ENCODE measurements at places on chromosomes 5 and 9.

DNA sequence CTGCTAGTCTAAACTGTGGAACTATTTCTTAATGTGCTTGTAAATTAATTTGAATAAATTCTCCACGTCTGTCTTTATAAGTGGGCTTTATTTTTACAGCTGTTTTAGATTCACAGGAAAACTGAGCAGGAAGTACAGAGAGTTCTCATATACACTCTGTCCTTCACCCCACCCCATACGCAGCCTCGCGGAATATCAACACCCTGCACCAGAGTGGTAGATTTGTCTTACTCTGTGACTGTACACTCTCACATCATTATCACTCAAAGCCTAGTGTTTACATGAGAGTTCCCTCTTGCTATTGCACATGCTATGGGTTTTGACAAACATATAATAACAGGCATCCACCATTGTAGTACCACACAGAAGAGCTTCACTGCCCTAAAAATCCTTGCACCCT lies 179.7 kb upstream of the DAB2 start:
- no peak overlapping the region for H3K4me3 ChIP-seq
- H3K4me1 ChIP-seq = peaks cover 2% of the 10 kb centered on the region
- H3K27ac ChIP-seq = no peak overlapping the region
- H3K36me3 ChIP-seq = no peaks in the 10 kb centered on the region
- peak; percentile 19 for DNase-seq
- no peaks in the 10 kb centered on the region for H3K27me3 ChIP-seq

DNA sequence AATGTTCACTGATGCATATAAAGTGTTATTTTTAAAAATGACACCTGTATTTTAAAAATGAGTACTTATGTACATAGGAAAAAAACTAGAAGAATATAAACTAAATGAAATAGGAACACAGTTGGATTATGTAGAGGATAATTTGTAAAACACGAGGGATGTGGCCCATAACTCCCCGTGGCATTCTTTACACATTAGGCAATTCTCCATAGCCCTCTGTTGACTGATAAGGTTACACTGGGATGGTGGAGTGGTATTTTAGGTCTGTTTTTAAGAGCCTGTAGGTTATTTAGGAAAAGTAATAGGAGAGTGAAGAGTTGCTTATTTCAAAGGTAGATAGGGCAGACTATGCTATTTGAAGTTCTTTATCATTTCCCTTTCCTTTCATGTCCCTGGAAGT lies 1.8 kb downstream of the CAVIN4 start:
- no peak overlapping the region for H3K4me3 ChIP-seq
- no peak overlapping the region for H3K27ac ChIP-seq
- H3K27me3 ChIP-seq = no peaks in the 10 kb centered on the region

DNA sequence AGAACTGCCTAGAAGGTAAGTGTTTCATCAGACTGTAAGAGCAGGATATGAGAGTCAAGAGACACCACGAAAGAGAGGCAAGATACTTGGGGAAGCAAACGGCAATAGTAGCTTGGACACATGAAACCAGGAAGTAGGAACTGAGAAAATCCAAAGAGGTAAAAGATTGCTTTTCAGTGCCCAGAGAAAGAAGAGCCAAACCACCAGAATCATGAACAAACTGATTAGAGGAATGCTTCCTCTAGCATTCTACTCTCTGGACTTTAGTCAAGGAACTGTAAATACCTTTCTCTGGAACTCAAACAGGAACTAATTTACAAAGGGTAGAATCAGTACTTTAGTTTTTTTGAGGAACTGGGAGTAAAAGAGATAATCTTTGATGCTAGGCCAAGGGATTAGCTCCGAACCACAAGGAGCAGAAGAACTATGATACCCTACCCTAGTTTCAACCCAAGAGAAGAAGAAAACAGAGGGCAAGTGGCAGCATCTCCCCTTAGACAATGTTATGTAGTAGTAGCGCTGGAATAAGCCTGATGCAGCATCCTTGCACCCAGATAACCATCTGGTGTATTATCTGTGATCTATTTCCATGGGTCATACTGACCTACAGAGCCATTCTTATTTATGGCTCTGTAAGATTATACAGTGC lies 41.3 kb downstream of the EFCAB9 start:
- H3K4me1 ChIP-seq = peaks cover 1% of the 10 kb centered on the region
- no peak overlapping the region for H3K4me3 ChIP-seq
- H3K27ac ChIP-seq = no peak overlapping the region

DNA sequence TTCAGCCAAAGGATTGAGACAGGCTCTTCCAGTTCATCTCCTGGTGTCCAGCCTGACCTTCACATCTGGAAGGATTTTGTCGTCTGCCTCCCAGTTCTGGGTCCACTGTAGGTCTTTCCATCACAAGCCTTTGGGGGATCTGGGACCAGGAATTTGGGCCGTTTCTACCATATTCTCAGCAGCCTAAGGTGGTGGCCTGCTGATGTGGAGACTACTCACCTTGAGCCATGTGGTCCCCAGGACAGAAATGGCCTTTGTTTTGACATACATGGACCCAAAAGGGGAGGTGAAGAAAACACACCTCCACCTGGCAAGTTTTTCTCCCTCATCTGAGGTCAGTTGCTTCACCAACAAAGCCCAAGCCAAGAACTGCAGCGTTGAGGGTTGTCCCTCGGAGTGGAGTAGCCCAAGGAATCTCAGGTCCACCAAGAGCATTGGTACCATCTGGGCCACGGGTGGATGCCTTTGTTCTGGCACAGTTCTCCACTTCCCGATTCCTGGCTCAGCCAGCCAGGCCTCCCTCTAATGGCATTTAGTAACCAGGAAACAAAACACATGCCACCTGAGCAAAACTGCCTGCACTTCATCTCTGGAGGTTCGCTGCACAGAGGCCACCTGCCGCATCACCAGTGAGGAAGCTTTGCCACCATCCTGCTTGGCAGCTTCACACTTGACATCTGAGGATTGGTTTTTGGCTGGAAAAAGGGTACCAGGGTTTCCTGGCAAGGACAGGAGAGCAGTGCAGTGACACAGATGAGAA lies 24.7 kb downstream of the AMBP start:
- H3K4me1 ChIP-seq = no peaks in the 10 kb centered on the region
- H3K36me3 ChIP-seq = peaks cover 69% of the 10 kb centered on the region
- no peak overlapping the region for H3K27ac ChIP-seq
- DNase-seq = no peak

DNA sequence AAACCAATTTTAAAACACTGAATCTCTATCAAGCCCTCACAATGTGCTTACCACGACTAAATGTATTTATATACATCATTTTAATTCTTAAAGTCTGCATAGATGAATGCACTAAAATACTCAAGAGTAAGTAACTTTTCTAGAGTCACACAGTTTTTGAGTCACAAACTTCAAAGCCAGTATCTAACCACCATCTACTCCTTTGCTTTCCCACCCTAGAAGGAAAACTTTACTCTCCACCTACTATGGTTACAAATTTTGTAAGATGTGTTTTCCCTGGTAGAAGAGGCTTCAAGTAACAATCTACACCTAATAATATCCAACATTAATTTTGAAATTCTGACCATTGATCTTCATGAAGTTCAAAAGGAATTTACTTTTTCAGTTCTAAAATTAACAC lies 18.7 kb downstream of the ZFAND5 start:
- H3K4me3 ChIP-seq = no peak overlapping the region
- H3K36me3 ChIP-seq = no peaks in the 10 kb centered on the region
- no peak overlapping the region for H3K27ac ChIP-seq
- H3K27me3 ChIP-seq = no peaks in the 10 kb centered on the region
- DNase-seq = no peak
- no peaks in the 10 kb centered on the region for H3K4me1 ChIP-seq

DNA sequence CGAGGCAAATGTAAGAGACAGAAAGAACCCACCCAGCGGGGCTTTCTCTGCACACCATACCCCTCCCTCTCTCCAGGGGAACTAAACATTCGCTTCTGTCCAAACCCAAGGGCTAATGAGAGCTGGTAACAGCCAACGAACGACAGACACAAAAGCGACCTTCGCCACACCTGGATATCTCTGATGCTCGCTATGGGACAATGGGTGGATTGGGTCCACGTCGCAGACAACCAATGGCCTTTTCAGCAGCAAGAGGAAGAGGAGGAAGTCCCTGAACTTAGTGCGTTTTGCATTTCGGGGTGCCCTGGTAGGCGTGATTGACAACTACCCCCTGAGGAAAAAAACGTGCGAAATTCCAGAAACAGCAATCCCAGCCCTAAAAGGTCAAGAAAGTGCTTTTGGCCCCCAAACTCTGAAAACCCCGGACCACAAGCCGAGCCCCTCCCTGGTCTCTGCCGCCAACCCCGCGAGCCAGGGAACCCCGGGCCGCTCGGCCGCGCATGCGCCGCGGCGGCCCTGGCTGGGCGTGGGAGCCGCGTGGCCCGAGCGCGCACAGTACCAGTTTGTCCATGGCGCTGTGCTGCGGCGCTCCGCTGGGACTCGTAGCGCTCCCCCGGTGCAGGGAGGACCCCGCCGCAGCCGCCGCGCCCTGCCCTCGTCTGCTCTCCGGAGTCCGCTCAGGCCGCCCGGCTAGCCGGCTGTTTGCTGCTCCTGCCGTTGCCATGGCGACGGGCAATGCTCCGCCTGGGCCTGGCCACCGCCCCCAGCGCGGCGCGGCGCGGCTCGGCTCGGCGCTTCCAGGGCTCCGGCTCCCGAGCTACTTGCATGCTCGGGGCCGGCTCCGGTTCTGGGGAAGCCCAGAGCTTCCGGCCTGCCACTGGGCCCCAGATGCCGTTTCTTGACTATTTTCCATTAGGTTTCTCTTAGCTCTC lies 66.9 kb upstream of the DNAH5 start:
- H3K27ac ChIP-seq = peak overlapping the region; percentile 66
- H3K36me3 ChIP-seq = no peaks in the 10 kb centered on the region
- peak; percentile 93 for DNase-seq

- H3K36me3 ChIP-seq = no peaks in the 10 kb centered on the region
- DNase-seq = no peak
- no peak overlapping the region for H3K27ac ChIP-seq
- no peak overlapping the region for H3K4me3 ChIP-seq
- peaks cover 3% of the 10 kb centered on the region for H3K4me1 ChIP-seq
Measured at GRCh38 chr9:114913656-114914055, 16.7 kb downstream of the TNFSF8 start.

GRCh38 chr5:68883436-68883835 lies 210.4 kb upstream of the SLC30A5 start:
- no peaks in the 10 kb centered on the region for H3K4me1 ChIP-seq

DNA sequence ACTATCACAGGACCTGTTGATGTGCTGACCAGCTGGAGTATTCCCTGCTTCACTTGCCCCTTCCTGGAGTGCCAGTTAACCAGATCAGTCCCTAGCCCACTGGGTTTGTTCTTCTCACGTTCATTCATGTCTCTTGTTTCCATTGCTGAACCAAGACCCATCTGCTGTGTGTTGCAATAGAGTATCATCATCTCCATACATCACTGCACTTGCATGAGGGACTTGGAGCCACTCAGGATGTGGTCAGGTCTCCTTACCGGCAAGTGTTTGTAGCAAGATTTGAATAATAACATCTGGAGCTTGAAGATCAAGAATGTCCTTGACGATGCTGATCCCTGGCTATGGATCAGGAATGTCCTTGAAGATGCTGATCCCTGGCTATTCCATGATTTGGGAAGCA lies 358.6 kb downstream of the IRX1 start:
- no peaks in the 10 kb centered on the region for H3K36me3 ChIP-seq
- no peaks in the 10 kb centered on the region for H3K27me3 ChIP-seq
- no peak overlapping the region for H3K27ac ChIP-seq
- no peak overlapping the region for H3K4me3 ChIP-seq
- DNase-seq = no peak

- DNase-seq = no peak
- H3K4me1 ChIP-seq = no peaks in the 10 kb centered on the region
- H3K4me3 ChIP-seq = no peak overlapping the region
- H3K27me3 ChIP-seq = no peaks in the 10 kb centered on the region
- H3K36me3 ChIP-seq = no peaks in the 10 kb centered on the region
- no peak overlapping the region for H3K27ac ChIP-seq
Measured at GRCh38 chr5:7770436-7770835, 80.5 kb downstream of the CFAP90 start.

- no peak overlapping the region for H3K4me3 ChIP-seq
- no peak for DNase-seq
- H3K36me3 ChIP-seq = no peaks in the 10 kb centered on the region
- H3K27me3 ChIP-seq = no peaks in the 10 kb centered on the region
Measured at GRCh38 chr5:124398460-124398859, 348.0 kb downstream of the ZNF608 start.

Measured in mesenchymal stem cell (in vitro differentiated cells and primary cell).